HT1080 (cell line): ENCODE measurements at places on chromosomes 12 and 14. TPM values are rescaled to one million over a fixed set of nuclear protein-coding genes. Genes with fewer than 3 reads are reported as not detected.

ADAM21 gene
- total RNA-seq, result 0.87 and 1.3 TPM in 2 replicates

MAP1LC3B2 gene
- 0.53 TPM in 1 of 2 replicates, not detected in the other for total RNA-seq

RTL1 gene
- total RNA-seq, result 0.07 and 0.16 TPM in 2 replicates

TAS2R20 gene
- total RNA-seq, result 0.05 and 0.67 TPM in 2 replicates

MIP gene
- total RNA-seq, result not detected in 2 replicates

AQP2 gene
- not detected in 2 replicates for total RNA-seq

ESRRB gene
- total RNA-seq, result 0.03 TPM in 1 of 2 replicates, not detected in the other

INTS13 gene
- 49.8 and 50.9 TPM in 2 replicates for total RNA-seq

GLT8D2 gene
- total RNA-seq, result 3.1 and 4.7 TPM in 2 replicates

FAM181A gene
- not detected in 2 replicates for total RNA-seq

MSRB3 gene
- 9.9 and 13.0 TPM in 2 replicates for total RNA-seq

HNF1A gene
- total RNA-seq, result not detected in 2 replicates

RNASE3 gene
- not detected in 2 replicates for total RNA-seq

GPRC5D gene
- not detected in 2 replicates for total RNA-seq

KLRG1 gene
- total RNA-seq, result 2.3 and 5.1 TPM in 2 replicates

ANKRD33 gene
- not detected in 2 replicates for total RNA-seq

KRT85 gene
- total RNA-seq, result not detected in 2 replicates

ABHD12B gene
- not detected in 2 replicates for total RNA-seq

RNASE1 gene
- 1.0 and 1.1 TPM in 2 replicates for total RNA-seq

INHBE gene
- 1.4 and 2.1 TPM in 2 replicates for total RNA-seq

TSPAN11 gene
- not detected in 2 replicates for total RNA-seq

SFSWAP gene
- total RNA-seq, result 31.0 and 31.6 TPM in 2 replicates

AGAP2 gene
- total RNA-seq, result 11.2 and 11.6 TPM in 2 replicates

TAMALIN gene
- total RNA-seq, result 0.39 and 1.5 TPM in 2 replicates

PZP gene
- not detected in 2 replicates for total RNA-seq

RDH16 gene
- total RNA-seq, result not detected in 2 replicates

NEDD1 gene
- 30.1 and 31.0 TPM in 2 replicates for total RNA-seq

IL31 gene
- not detected in 2 replicates for total RNA-seq

CFAP251 gene
- 10.5 and 11.2 TPM in 2 replicates for total RNA-seq

SUSD6 gene
- total RNA-seq, result 2.7 and 4.3 TPM in 2 replicates

MGST1 gene
- 25.5 and 32.6 TPM in 2 replicates for total RNA-seq

ADAMTS20 gene
- 0.03 TPM in 1 of 2 replicates, not detected in the other for total RNA-seq

LRP1-AS gene
- not detected in 2 replicates for total RNA-seq
